SJSA1 (cell line): ENCODE measurements at places on chromosomes 5 and 9. TPM values are rescaled to one million over a fixed set of nuclear protein-coding genes. Genes with fewer than 3 reads are reported as not detected.

The C5orf46 gene
- 4.3 TPM in 1 of 2 replicates, not detected in the other for total RNA-seq

The TEX10 gene
- 25.7 and 25.8 TPM in 2 replicates for total RNA-seq

The GALT gene
- total RNA-seq: 7.7 and 9.0 TPM in 2 replicates

The DRD1 gene
- total RNA-seq: 10.0 and 14.0 TPM in 2 replicates

The SLC2A6 gene
- total RNA-seq: 22.6 and 25.0 TPM in 2 replicates

The IGIP gene
- 4.7 and 5.5 TPM in 2 replicates for total RNA-seq

The CCL28 gene
- total RNA-seq: 0.18 TPM in 1 of 2 replicates, not detected in the other

The PAEP gene
- total RNA-seq: not detected in 2 replicates

DNA sequence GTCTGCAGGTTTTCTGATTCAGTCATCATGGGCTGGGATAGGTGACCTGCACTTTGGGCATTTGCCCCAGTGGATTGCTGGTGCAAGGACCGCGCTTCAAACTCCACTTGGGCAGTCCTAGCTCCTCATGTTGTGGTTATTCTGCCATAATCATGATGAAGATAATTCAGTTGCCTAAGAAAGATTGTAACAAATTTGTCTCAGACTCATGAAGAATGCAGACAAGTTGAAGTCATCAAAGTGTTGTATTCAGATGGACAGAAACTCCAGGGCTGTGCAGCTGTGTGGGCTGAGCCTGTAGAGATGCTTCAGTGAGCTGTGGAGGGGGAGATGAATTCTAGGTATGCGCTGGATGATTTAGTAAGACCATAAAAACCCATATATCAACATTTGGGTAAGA, 38.5 kb downstream of the TARS1 start:
- H3K36me3 ChIP-seq: no peaks in the 10 kb centered on the region
- DNase-seq: no peak
- no peak overlapping the region for H3K4me3 ChIP-seq
- no peaks in the 10 kb centered on the region for H3K27me3 ChIP-seq
- H3K27ac ChIP-seq: no peak overlapping the region

DNA sequence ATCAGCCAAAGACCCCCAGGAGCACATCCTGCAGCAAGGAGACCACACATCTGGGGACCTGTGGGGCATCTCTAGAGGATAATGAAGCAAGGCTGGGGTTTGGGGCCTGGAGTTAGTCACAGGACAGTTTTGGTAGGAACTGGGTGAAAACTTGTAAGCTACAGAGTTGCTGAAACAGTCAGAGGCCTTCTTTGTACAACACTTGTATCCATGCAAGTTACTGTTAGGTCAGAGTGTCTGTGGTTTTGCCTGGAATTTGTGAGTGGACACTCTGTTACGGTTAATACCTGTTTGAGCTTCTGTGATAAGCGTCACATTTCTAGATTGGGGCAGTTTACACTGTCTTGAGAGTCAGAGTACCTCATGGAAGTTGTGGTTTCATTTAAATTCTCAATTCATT, 22.6 kb upstream of the ASPN start:
- no peaks in the 10 kb centered on the region for H3K36me3 ChIP-seq
- no peaks in the 10 kb centered on the region for H3K27me3 ChIP-seq
- H3K27ac ChIP-seq: peak overlapping the region; percentile 88
- no peak for DNase-seq

GRCh38 chr9:8456344-8456743, 656.8 kb upstream of the DMAC1 start:
- H3K27ac ChIP-seq: no peak overlapping the region
- no peaks in the 10 kb centered on the region for H3K4me1 ChIP-seq
- H3K36me3 ChIP-seq: no peaks in the 10 kb centered on the region
- H3K27me3 ChIP-seq: no peaks in the 10 kb centered on the region

DNA sequence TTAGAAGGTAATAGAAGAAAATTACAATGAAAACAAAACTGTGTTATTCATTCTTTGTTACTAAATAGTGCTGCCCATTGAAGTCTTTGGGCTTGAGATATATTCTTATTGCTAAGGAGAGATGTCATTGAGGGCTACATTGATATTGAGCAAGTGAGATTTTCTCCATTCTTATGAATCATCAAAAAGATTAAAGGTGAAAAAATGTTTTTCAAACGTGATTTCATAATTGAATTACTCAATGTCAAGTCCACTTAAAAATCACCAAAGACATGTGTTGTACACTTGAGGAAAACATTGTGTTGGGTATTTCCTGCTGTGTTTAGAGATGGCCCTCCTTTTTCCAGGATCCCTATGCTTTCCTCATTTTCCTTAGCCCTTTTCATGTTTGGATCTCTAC, 448.1 kb downstream of the NFIB start:
- H3K27ac ChIP-seq: no peak overlapping the region
- H3K4me3 ChIP-seq: no peak overlapping the region
- no peak for DNase-seq
- no peaks in the 10 kb centered on the region for H3K4me1 ChIP-seq

DNA sequence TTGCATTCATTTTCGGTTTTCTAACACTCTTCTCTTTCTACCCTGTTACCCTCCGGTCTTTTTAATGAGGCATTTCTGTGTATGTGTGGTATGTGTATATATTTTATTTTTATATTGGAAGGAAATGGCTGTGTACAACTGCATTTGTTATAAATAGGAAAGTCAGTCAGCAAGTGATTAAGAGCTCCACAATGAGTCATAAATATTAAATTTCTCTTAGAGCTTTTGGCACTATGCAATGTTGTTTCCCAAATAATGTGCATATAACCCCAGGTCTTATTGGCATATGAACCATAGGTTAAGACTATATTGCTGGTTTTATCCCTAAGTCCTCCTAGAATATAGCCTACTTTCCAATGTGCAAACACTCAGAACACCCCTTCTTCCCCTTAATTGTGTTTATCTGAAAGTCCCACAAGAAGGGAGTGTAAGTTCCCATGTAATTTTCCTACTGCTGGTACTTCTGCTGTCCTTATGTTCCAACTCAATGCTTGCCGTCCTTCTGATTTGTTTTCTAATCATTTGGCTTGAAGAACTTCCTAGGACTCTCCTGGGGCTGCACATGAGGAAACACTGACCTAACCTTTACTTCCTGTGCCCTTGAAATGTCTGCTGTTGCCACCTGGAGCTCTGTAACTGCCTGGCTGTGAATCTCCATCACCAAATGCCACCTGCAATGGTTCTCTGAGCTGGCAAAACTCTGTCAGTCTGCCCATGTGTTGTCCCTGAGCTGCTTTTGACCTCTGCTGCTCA, 65.5 kb upstream of the PCSK5 start:
- no peaks in the 10 kb centered on the region for H3K27me3 ChIP-seq
- no peak overlapping the region for H3K4me3 ChIP-seq
- no peaks in the 10 kb centered on the region for H3K4me1 ChIP-seq
- DNase-seq: no peak
- no peak overlapping the region for H3K27ac ChIP-seq

DNA sequence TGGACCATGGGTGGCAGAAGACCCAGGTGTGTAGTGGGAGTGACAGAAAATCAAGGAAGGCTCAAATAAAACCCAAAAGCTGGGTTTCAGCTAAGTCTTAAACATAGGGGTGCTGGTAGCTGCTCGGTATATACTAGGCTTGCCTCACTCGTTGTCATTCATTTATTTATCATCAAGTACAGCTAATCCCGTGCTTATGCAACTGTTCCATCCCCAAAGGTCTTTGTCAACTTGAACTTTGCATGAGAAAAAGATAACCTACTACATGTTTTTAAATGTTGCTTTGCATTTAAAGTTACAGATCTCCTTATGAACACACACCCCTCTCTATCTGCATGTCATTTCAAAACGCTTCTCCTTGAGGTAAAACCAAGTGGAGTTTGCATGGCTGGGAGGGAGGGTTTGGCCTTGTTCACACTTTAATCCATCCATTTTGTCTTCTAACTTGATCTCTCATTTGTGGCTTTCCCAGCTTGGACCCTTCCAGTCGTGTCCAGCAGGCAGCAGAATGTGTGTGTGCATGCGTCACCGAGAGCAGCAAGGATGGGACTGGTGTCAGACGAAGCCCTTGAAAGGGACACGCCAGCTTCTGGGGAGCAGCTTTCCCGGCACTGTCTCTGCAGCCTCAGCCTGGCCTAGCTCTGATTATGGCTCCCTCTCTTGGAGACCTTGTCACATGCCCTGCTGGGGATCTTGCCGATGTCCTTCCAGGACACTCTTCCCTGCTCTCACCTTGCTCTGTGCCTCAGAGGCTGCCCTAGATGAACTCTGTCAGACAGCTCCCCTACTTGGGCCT, 133.5 kb downstream of the GADD45G start:
- H3K27ac ChIP-seq: no peak overlapping the region
- no peaks in the 10 kb centered on the region for H3K36me3 ChIP-seq
- no peak overlapping the region for H3K4me3 ChIP-seq
- no peaks in the 10 kb centered on the region for H3K4me1 ChIP-seq
- H3K27me3 ChIP-seq: no peaks in the 10 kb centered on the region

- no peak for DNase-seq
- no peak overlapping the region for H3K4me3 ChIP-seq
- no peaks in the 10 kb centered on the region for H3K36me3 ChIP-seq
- H3K27me3 ChIP-seq: no peaks in the 10 kb centered on the region
- no peak overlapping the region for H3K27ac ChIP-seq
Measured at GRCh38 chr5:125100951-125101350, 354.5 kb upstream of the ZNF608 start.

GRCh38 chr5:3601911-3602782, 6.5 kb downstream of the IRX1 start:
- no peak overlapping the region for H3K27ac ChIP-seq
- H3K4me1 ChIP-seq: no peaks in the 10 kb centered on the region
- no peak for DNase-seq
- H3K4me3 ChIP-seq: no peak overlapping the region
- H3K27me3 ChIP-seq: no peaks in the 10 kb centered on the region

- H3K36me3 ChIP-seq: no peaks in the 10 kb centered on the region
- DNase-seq: no peak
- no peaks in the 10 kb centered on the region; the same call in 1 of the 2 replicates for H3K4me1 ChIP-seq
- H3K4me3 ChIP-seq: no peak overlapping the region
- H3K27ac ChIP-seq: no peak overlapping the region
Measured at GRCh38 chr9:131379056-131379455, 14.8 kb upstream of the PRRC2B start.

GRCh38 chr9:69380301-69380700, 55.3 kb downstream of the ENTREP1 start:
- no peaks in the 10 kb centered on the region for H3K36me3 ChIP-seq
- H3K4me1 ChIP-seq: peaks cover 35% of the 10 kb centered on the region
- no peak overlapping the region for H3K4me3 ChIP-seq

- H3K27ac ChIP-seq: no peak overlapping the region
- H3K36me3 ChIP-seq: no peaks in the 10 kb centered on the region
- no peaks in the 10 kb centered on the region for H3K4me1 ChIP-seq
- DNase-seq: no peak
- no peak overlapping the region for H3K4me3 ChIP-seq
Measured at GRCh38 chr5:178557416-178557815, 32.8 kb downstream of the COL23A1 start.

DNA sequence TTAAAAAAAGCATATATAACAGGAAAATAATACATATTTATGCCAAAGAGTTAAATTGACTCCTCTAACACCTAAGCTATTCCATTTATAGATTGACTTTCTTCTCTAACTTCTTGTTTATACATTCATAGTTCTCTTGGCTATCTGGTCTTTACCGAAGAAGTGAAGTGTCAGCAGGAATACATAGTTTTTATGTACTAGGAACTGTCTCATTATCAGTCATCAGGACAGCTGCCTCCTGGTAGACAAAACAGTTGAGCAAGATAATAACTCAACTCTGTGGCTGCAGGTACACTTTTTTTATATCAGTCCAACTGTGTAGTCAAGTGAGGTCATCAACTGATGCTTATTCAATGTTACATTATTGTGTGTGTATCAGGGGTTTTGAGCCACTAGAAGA, 1436.0 kb upstream of the NUDT12 start:
- no peaks in the 10 kb centered on the region for H3K36me3 ChIP-seq
- no peaks in the 10 kb centered on the region for H3K27me3 ChIP-seq

GRCh38 chr9:89675058-89675742, 70.4 kb downstream of the GADD45G start:
- H3K4me1 ChIP-seq: no peaks in the 10 kb centered on the region
- no peak for DNase-seq

GRCh38 chr5:29795096-29795652, 1398.3 kb upstream of the CDH6 start:
- H3K4me1 ChIP-seq: no peaks in the 10 kb centered on the region
- H3K27ac ChIP-seq: no peak overlapping the region
- no peaks in the 10 kb centered on the region for H3K27me3 ChIP-seq
- DNase-seq: no peak
- no peak overlapping the region for H3K4me3 ChIP-seq

- H3K4me1 ChIP-seq: peaks cover 10% of the 10 kb centered on the region
- H3K27me3 ChIP-seq: no peaks in the 10 kb centered on the region
- no peak overlapping the region for H3K4me3 ChIP-seq
Measured at GRCh38 chr5:171984748-171985419, 21.6 kb downstream of the FBXW11 start.

GRCh38 chr5:4255441-4255840, 659.8 kb downstream of the IRX1 start:
- H3K27ac ChIP-seq: no peak overlapping the region
- no peaks in the 10 kb centered on the region for H3K4me1 ChIP-seq
- H3K4me3 ChIP-seq: no peak overlapping the region

GRCh38 chr9:29548436-29548835, 1975.2 kb upstream of the C9orf72 start:
- no peak overlapping the region for H3K4me3 ChIP-seq
- no peaks in the 10 kb centered on the region for H3K4me1 ChIP-seq
- H3K36me3 ChIP-seq: no peaks in the 10 kb centered on the region

GRCh38 chr5:11385901-11386293, 518.3 kb downstream of the CTNND2 start:
- peaks cover 20% of the 10 kb centered on the region for H3K4me1 ChIP-seq
- no peak overlapping the region for H3K27ac ChIP-seq
- H3K4me3 ChIP-seq: no peak overlapping the region
- no peak for DNase-seq
- peaks cover 38% of the 10 kb centered on the region for H3K27me3 ChIP-seq

DNA sequence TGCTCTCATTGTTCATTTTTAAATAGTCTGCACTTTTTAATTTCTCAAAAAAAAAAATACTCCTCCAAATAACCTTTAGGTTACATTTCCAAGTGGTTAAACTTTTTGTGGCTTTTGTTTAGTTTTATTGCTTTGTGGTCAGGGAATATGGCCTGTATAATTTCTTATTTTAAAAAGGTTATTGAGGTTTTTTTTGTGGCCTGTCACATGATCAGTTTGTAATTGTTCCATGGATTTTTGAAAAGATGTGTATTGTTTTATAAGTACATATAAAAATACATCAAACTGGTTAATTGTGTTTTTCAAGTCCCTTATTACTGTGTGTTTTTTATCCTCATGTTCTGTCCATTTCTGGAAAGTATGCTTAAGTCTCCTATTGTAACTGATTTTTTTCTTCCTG, 64.0 kb downstream of the ZNF618 start:
- no peak overlapping the region for H3K27ac ChIP-seq
- H3K4me1 ChIP-seq: peaks cover 5% of the 10 kb centered on the region; the same call in 1 of the 2 replicates
- H3K27me3 ChIP-seq: no peaks in the 10 kb centered on the region
- 0 out of 2 replicates have a peak, but pooled peaks cover 4% of the 10 kb centered on the region for H3K36me3 ChIP-seq
- DNase-seq: no peak

- peaks cover 47% of the 10 kb centered on the region for H3K36me3 ChIP-seq
- no peaks in the 10 kb centered on the region for H3K27me3 ChIP-seq
- H3K4me1 ChIP-seq: peaks cover 30% of the 10 kb centered on the region
- DNase-seq: peak; percentile 82
Measured at GRCh38 chr5:132830436-132831094, at the start of gene SHROOM1. Gene SHROOM1, minus strand, starts transcription at chr5:132830647. Its CDS starts 4,507 bp downstream, at chr5:132826140.
